Calu3 (cell line): ENCODE measurements at places on chromosomes 12 and 14.
A peak's percentile ranks its signal among the peaks of the same experiment; 100 is the strongest.

DNA sequence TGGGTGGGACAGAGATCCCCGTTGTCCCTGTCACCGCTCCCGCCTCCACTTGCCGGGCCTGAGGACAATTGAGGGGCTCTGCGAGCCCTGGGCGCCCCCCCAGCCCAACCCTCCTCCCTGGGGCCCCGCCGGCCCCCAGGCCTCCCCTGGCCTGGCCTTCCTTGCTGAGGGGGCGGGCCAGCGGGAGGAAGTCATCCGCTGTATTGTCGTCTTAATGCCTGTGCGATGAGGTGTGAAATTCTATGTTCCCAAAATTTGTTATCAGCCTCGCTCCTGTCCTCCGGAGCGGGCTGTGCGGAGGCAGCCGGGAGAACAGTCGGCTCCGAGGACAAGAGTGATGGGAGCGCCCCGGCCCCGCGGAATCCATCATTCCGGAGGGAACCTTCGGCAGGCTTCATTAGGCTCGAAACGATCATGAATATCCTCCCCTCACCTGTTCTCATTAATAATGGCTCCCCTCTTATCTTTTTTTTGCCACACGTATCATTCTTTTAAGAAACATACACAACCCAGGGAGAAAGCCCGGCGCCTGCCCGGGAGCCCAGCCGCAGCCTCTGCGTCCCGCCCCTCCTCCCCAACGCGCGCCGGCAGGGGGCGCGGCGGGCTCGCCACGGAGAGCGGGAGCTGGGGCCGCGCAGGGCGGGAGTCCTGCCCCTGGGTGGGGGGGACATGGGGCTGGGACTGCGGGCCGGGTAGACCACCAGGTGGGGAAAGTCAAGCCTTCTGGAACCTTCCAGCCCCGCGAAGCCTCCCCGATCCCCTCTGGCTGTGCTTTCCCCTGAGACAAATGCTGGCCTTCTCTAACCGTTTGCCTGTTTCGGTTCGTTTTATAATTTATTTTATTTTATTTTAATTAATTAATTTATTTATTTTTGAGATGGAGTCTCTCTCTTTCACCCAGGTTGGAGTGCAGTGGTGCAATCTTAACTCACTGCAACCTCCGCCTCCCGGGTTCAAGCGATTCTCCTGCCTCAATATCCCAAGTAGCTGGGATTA lies 17.1 kb upstream of the DLK1 start:
- DNase-seq, result peak; percentile 30

- DNase-seq, result peak; percentile 36
These were observed 1.0 kb upstream of the BDKRB2 start for GRCh38 chr14:96203635-96204034.

- DNase-seq, result no peak
These were observed 113.9 kb upstream of the FGD4 start for GRCh38 chr12:32285489-32285888.

DNA sequence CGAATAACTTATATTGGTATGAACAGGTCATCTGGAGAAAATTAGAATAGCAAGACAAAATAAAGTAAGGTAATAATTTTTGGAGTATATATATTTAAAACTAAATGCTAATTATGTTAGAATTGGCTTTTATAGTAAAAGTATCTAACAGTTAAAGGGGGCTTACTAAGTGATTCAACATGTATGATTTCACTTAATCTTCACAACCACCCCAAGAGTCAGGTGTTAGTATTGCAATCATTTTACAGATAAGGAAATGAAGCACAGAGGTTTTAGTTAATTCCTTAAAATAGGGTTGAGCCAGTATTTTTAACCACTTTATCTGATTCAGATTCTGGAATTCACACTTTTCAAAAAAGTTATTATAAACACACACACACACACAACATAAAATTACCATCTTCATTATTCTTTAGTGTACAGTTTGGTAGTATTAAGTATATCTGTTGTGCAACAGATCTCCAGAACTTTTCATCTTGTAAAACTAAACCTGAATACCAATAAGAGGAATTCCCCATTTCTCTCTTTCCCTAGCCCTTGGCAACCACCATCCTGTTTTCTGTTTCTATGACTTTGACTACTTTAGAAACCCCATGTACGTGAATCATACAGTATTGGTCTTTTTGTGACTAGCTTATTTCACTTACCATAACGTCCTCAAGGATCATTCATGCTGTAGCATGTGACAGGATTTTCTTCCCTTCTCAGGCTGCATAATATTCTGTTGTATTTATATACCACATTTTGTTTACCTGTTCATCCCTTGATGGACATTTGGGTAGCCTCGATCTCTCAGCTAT lies 12.5 kb downstream of the A2M start:
- no peak for DNase-seq

- no peak for DNase-seq
These were observed 61.3 kb downstream of the ARF6 start for GRCh38 chr14:49954171-49954631.

GRCh38 chr12:31966558-31967205 lies 7.5 kb downstream of the RESF1 start:
- no peak for DNase-seq

GRCh38 chr12:118685983-118686607 lies 295.2 kb upstream of the SRRM4 start:
- no peak for DNase-seq

DNA sequence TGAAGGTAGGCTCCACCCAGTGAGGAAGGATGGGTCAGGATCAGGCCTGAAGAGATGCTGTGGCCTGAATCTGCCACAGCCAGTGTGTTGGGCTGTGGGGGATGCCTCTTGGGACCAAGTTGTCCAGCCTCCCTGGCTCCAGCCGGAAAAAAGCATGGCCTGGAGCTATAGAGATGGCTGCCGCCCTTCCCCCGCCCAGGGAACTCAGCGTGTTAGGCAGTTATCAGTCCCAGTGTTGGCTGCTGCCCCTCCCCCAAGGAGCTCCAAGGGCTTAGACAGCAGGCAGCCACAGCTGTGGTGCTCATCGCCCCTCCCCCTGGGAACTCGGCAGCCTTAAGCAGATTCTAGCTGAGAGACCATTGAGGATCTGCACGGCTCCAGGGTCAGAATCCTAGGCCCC lies 158.0 kb downstream of the CAPZA3 start:
- DNase-seq, result no peak

GRCh38 chr12:57539134-57539768 lies 7.7 kb downstream of the DCTN2 start:
- DNase-seq, result no peak

- DNase-seq, result no peak
These were observed 57.6 kb upstream of the CORO1C start for GRCh38 chr12:108788911-108789310.
